Naive thymus-derived CD4-positive, alpha-beta T cell (primary cell): ENCODE measurements at places on chromosomes 1 and 21.

DNA sequence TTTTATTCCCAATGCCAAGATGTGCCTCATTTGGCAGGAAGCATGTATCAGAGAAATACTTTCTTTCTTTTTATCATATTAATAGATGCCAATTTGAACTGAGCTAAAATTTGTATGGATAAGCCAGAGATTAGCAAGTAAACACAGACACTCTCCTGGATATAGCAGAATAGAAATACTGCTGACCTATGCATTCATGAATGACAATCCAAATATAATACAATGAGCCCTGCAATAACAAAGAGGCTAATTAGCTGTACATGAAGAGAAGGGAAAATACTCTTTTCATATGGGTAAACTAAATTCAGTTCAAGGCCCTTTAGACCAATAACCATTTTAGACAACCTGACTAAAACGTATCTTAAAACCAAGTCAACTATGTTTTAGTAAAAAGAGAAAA is 388.1 kb upstream of the NR5A2 start:
- DNase-seq = no peak

DNA sequence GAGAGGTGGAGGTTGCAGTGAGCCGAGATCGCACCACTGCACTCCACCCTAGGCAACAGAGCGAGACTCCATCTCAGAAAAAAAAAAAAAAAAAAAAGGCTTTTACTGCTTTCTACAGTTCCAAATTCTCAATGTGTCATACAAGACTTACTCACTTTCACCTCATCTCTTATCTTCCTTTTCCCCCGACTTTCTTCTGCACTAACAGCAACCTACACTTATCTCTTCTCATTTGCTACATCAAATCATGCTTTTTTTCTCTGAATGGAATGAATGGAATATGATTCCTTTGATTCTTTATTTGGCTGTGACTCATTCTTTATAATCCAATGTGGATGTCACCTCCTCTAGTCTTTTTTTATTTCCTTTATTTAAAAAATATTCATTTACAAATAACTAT is 168.4 kb upstream of the DMRTA2 start:
- DNase-seq = no peak

GRCh38 chr1:170664093-170664827 is at the start of gene PRRX1:
TSS of gene PRRX1 (plus strand) at chr1:170664131. CDS start at chr1:170664219, 88 bp downstream.
- no peak for DNase-seq

- no peak for DNase-seq
Measured at GRCh38 chr1:203584035-203584434, 42.6 kb upstream of the ATP2B4 start.

DNA sequence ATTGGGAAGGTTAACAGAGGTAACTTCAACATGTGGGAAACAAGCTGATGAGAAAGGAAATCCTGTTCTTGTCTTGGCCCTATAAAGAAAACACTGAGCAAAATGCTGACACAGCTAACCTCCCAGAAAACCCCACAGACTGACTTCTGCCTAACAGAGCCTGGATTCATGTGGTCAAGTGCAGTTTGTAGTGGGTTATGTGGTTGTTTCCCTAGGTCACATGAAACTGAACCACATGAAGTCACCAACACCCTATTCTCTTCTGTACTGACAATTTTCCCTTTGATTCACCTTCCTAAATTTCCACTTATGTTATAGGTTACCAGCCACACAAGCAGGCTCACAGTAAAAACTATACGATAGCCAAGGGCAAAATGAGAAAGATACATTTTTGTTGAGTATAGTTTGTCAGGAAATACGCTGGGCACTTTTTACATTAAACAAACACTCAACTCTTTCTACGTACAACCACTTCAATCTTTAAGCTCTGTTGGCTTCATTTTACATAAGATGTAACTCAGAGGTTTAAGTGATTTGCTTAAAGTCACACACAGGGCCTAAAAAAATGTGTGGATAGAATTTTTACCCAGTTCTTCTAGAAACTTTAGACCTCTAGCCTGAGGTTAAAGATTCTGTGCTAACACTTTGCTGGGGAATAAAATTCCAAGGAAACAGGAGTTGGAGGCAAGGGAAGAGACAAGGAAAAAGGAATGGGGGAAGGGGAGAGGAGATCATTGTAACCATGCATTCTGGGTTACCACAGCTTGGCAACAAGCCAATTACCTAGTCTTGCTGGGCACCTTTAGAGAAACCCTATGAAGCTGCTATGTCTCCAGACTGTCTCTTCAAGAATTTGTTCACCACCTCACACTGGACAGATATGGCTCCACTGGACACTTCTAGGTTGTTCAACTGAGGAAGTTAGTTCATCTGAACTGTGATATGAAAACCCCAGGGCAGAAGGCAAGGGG is 601.6 kb upstream of the USP24 start:
- no peak for DNase-seq

GRCh38 chr1:43529206-43529731 is 1.4 kb upstream of the PTPRF start:
- peak; percentile 71 for DNase-seq

GRCh38 chr21:36379251-36379650 is 5.9 kb upstream of the CHAF1B start:
- no peak for DNase-seq

GRCh38 chr1:18485227-18485626 is 4.5 kb downstream of the KLHDC7A start:
- DNase-seq = no peak

DNA sequence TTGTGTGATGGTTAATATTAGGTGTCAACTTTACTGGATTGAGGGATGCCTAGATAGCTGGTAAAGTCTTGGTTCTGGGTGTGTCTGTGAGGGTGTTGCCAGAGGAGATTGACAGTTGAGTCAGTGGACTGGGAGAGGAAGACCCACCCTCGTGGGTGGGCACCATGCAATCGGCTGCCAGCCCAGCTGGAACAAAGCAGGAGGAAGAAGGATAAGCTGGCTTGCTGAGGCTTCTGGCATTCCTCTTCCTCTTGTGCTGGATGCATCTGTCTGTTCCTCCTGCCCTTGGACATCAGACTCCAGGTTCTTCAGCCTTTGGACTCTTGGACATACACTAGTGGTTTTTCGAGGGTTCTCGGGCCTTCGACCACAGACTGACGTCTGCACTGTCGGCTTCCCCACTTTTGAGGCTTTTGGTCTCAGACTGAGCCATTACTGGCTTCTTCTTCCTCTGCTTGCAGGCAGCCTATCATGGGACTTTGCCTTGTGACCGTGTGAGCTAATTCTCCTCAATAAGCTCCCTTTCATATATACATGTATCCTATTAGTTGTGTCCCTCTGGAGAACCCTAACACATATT is 184.3 kb upstream of the LMO4 start:
- no peak for DNase-seq

GRCh38 chr1:162011337-162012012 is 12.2 kb downstream of the OLFML2B start:
- no peak for DNase-seq

DNA sequence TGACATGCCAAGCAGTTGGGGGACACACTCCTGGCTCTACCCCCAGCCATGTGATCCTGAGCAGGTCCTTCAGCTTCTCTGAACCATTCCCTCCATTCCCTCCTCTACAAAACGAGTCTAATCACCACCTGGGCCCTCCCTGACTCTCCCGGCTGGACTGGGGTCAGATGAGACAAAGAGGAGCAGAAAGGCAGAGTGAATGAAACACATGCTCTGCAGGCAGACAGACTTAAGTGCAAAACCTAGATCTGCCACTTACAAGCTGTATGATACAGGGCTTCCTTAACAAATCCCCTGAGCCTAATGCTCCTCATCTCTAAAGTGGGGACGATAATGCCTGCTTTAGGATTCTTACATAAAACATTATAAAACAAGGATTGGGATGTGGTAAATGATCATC is 17.3 kb downstream of the RIMS3 start:
- DNase-seq = no peak

GRCh38 chr1:97093741-97094140 is 372.2 kb downstream of the PTBP2 start:
- no peak for DNase-seq

DNA sequence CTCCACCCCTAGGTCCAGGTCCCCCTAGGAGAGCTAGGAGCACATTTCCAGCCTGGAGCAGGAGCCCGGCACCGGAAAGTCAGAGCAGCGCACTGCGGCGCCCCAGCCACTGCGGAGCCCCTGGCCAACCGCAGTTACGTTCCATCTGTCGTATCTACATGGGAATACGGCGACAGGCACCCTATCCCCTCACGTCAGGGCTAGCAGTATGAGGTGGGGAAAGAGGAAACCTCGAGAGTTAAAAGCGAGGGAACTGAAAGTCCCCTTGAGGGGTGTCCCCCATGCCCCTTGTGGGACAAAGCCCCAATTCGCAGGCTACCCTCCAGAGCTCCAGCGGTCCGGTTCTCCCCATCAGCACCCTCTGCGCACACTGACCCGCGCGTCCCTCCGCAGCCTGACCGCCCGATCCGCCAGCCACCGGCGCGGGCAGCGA is 995 bp downstream of the COLGALT2 start:
- no peak for DNase-seq

DNA sequence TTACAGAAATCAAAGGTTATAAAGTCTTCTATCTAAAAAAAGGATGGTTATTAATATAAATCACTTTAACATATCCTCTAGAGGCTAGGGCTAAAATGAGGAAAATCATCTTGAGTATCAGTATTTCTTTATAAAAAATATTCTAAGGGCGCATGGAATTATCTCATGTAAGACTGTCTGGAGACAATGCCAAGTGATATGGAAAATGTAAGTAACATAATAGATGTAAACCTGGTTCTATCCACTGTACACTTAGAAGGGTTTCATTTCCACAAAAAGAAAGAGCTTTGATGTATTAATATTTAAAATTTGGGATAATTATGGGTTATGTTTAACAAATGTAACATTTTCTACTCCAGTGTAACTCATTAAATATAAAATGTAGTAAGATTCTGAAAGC is 95.9 kb upstream of the DPH5 start:
- no peak for DNase-seq

DNA sequence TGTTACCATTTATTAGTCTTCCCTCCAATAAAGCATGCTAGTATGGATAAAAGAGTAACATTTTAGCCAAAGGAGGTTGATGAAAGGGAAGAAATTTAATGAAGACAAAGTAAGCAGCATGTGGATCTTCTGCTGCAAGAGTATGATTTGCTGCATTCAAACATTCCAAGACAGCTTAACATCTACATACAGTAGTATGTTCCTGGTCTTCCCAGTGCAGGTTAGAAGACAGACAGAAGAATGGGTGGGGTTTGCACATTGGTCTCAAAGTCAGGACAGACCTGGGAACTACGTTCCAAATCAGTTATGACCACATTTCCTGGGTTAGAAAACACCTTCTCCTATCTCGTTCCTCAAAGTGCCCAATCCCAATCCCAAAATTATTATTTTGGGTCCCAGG is 43.3 kb downstream of the PUM1 start:
- no peak for DNase-seq

GRCh38 chr1:200837931-200838571 is 34.7 kb upstream of the GPR25 start:
- DNase-seq = no peak

DNA sequence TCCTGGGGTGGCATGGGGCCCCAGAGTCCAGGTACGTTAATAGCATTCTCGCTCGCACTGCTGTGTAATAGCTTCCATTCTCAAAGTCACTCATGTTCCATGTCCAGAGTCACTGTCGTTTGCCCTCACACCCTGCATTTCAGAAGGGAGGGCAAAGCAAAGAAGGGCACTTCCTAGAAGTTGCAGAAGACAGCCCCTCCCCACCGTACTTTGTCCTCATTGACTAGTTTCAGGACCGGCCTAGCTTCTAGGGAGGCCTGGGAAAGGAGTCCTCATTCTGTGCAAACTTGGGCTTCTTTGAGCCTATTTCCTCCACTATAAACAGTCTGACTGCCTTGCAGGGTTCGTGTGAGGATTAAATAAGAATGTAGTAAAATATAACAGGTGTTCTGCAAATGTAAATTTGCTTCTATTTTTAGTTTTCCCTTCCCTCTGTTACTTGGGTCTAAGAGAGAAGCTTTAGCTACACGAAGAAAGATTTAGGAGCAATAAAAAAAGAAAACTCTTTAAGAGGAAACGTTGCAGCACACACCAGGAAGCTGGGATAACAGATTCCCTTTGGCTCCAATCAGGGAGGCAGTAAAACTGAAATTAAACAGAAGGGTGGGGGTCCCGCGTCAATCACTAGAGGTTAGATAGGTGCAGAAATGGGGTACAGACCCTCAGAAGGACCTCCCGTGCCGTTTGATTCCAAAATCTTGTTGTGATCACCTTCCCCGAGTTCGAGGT is 40.1 kb downstream of the ACTL8 start:
- DNase-seq = no peak

DNA sequence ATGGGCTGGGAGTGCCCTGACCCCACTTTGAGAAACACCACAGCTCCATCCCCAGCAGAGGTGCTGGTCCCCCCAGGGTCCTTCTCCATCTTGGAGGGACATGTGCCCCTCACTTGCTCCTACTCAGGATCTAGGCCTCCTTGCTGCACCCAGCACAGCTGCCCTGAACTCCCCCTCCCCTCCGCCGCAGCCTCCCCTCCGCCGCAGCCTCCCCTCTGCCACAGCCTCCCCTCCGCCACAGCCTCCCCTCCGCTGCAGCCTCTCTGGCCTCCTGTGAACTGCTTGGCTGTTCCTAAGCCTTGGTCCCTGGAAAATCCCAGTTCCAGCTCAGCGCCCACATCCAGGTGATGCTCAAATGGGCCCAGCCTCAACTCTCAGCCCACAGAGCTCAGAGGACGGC is 15.9 kb upstream of the TSPEAR start:
- DNase-seq = no peak

- DNase-seq = no peak
Measured at GRCh38 chr1:91929250-91929649, 20.0 kb upstream of the BRDT start.

- DNase-seq = no peak
Measured at GRCh38 chr21:21806711-21807597, 808.7 kb downstream of the NCAM2 start.

DNA sequence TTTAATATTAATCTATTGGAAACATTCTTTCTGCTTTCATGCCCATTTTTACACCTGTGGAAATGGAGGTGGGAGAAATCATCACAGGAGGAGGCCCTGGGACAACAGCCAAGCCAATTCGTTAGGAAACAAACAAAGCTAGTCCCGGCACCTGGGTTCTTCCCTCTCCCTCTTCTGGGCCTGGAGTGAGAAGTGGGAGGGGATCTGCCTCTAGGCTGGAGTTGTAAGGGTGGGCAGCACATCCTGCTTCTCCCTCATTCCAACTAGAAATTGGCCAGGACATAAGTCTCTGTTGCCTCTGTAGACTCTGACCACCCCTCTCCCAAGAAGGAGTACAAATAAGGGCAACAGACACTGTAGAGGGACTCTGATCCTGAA is 20.2 kb upstream of the ERO1B start:
- DNase-seq = no peak
